Activated CD8-positive, alpha-beta memory T cell treated with anti-CD3 and anti-CD28 coated beads for 1 hour (primary cell): ENCODE measurements at places on chromosomes 1 and 21.

DNA sequence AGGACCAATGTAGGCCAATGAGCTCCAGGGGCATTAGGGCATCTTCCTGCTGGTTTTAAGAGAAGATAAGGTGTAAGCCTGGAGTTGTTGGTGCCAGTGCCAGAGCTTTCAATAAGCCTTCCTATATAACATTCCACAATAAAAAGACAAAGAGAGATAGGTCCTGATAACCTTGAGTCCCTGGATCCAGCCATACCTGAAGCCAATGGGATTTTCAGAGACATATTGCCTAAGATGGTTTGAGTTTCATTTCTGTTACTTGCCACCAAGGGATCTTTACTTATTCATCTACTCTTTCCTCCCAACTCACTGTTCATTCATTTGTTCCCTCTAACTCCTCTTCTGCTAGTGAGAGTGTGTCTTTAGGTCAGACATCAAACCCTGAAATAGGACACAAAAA, 68.8 kb upstream of the CAPZB start:
- DNase-seq, result no peak

DNA sequence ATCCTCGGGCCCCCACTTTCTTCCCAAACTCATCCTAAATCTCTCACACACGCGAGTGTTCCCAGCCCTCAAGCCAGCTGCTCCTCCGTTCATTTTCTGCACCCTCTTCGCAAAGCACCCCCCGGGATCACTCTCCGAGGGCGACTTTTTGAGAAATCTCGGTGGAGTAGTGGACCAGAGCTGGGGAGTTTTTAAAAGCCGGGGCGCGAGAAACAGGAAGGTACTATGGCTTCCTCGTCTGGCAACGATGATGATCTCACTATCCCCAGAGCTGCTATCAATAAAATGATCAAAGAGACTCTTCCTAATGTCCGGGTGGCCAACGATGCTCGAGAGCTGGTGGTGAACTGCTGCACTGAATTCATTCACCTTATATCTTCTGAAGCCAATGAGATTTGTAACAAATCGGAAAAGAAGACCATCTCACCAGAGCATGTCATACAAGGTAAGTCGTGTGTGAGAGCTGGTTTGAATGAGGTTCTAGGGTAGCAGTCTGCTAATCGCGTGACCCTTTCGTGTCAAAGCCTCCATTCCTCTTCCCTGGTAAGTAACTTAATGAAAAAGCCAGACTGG, 800 bp downstream of the DR1 start:
- DNase-seq, result no peak

- DNase-seq, result no peak
Measured at GRCh38 chr1:52423055-52423454, 18.7 kb downstream of the PRPF38A start.

- no peak for DNase-seq
Measured at GRCh38 chr1:55833529-55834091, 618.4 kb upstream of the USP24 start.

- no peak for DNase-seq
Measured at GRCh38 chr1:36178471-36179219, 22.7 kb downstream of the MAP7D1 start.

GRCh38 chr1:55718758-55719671, 503.9 kb upstream of the USP24 start:
- no peak for DNase-seq

- no peak for DNase-seq
Measured at GRCh38 chr1:30744060-30744756, 13.4 kb downstream of the LAPTM5 start.

GRCh38 chr1:48771561-48771960, 5.1 kb downstream of the BEND5 start:
- DNase-seq, result no peak

DNA sequence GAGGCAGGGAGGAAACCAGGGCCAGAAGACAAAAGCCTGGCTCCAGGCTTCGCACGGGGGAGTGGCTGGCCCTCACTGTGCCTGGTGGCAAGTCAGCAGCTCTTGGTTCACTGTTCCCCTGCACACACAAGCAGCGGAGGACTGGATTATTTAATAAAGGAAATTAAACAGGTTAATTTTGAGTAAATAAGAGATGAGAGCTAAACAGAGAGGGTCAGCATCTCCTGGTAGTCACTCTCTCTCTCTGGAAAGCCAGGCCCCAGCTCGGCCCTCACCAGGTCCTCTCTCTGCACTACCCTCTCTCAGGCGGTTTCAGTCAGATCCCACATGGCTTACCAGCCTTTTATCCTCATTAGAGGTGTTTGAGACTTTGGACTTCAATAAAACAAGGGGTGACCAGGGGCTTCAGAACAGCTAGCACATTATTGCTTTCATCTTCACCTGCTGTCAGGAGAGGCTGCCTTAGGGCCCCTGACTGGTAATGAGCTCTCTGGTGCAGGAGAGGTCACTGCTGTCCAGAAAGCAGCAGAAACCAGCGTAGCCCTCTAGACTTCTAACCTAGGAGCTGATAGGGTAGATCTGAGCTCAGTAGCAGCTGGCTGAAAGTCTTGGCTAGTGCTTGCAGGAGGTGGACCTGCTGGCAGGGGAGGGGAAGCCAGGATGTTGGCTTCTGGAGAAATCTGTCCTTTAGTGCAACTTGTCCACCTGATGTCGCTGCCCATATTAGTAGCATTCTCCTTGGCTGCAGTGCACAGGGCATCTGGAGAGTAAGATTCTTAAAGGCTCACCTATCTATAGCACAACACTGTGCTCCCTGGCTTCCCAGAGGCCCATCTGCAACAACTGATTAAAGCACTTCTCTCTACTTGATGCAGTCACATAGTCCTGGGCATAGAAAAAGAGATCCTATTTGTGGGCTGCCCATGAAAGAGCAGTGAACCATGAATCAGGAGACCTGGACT, 45.9 kb downstream of the SYT6 start:
- no peak for DNase-seq

GRCh38 chr1:88145752-88146151, 538.3 kb upstream of the PKN2 start:
- no peak for DNase-seq
